ENCODE measurements at places on chromosomes 1 and 21.

DNA sequence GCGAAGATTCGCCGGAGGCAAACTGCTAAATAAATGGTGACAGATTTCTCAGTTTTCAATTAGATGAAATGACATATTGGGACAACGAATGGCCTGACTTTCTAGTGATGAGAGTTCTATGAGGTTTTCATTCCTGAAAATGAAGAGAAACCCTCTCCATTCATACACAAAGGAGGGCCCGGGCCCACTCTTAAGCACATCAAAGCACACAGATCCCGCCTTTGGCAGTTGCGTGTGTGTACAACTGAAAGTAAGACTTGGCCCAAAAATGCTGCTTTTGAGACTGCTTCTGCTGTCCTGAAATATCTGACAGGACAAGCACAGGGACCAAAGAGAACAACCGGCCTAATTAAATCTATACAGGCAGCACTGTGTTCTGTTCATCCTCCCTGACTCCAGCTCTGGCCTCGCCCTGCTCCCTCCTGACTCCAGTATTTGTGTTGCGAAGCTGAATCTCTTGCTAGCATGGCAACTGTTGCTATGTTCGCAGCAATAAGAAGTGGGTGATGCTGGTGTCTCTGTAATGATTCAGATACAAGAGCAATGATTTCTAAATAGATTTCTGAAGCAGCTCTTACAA is 7.4 kb downstream of the LRRC53 start:
- DNase-seq: no peak

DNA sequence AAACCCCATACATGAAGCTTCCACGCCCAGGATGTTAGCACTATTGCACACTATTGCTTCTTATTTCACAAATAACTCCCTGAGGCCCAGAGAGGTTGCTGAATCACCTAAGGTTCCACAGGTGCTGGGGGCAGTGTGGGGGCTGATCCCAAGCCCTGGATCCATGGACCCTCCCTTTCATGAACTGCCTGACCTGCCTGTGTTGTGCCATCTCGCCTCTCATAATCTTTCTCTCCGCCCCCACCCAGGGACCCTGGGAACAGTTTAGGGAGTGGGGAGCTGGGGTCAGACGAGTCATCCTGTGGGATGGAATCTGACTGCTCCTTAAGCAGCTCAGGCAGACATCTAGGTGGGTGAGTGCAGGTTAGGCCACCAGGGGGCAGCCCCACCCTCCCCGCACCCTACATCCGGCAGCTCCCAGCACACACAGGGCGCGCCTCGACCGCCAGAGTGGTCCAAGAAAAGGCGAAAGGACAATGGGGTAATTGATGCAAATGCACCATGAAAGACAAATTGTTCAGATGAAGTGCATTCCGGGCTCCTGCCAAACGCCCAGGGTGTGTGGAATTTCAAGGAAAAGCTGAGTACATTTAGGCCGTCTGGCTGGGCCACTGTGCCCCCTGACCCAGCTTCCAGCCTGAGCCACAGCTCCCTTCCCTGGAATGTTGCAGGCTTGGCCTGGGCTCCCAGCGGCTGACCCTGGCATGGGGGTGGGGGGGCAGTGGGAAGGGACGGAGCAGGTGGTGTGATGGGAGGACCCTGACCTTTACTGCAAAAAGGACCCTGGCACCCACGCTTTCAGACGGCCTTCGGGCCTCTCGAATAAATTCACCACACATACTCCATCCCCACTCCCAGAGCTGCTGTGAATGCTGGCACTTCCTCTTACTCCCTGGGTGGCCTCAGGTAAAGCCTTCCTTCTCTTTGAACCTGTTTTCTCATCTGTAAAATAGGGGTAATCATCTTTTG is 20.8 kb downstream of the PHLDA3 start:
- no peak for DNase-seq

DNA sequence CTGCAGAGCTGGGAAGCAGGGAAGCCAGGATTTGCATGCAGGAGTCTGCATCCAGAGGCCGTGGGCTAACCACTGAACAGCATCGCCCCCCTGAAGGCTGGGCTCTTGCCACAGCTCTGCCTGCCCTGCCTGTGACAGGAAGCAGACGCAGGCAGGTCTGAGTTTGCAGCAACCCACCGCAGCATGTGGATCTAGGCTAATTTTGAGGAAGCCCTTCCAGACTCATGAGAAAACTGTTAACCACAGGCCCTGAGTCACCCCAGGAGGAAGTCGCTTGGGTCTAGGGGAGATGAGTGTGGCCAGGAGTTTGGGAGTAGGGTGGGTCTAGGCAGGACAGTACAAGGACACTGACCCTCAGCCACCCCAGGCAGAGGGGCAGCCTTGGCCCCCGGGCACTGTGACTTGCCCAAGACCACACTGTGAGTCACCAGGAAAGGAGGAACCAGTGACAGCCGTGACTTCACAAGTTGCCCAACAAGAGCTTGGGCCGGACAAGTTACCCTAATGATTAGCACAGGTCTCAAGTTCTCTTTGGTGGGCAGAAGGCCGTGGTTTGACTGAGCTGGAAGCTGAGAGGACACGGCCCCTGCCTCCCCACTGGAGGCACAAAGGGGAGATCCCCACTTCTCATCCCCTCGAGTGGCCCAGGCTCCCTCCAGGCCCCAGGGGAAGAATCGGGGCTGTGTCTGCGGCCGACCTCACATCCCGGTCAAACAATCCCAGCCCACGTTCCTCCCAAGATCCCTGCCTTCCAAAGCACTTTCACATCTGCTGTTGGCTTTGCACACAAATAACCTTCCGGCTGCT is 826 bp downstream of the LAPTM5 start:
- peak; percentile 92 for DNase-seq

DNA sequence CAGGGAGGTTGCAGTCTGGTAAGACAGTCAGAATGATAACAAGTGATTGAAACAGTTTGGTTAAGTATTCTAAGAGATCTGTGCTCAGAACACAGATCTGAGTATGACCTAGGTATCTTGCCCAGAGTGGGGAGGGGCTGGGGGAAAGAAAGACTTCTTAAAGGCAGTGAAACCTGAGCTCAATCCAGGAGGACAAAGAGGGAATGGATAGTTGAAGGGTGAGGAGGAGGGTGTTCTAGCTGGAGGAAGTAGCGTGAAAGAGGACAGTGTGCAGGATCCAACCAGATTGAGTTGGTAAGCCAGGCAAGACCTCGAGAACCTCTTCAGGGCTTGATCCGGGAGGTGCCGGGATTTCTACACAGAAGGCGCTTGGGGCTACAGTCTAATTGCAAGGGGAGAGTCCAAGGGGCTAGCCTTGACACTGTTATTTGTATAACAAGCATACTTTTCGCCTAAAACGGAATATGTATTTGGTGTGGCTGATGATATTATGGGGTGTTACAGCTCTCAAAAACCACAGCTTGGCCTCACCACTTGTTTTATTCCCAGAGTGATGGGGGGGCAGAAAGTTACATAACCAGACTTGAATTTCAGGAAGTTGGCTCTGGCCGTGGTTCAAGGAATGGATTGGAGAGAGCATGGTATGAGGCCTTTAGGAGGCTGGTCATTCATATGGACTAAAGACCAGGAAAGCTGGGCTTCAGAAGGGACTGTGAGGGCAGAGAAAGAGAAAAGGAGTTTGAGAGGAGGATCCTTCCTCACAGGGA is 19.1 kb downstream of the RCSD1 start:
- DNase-seq: no peak

DNA sequence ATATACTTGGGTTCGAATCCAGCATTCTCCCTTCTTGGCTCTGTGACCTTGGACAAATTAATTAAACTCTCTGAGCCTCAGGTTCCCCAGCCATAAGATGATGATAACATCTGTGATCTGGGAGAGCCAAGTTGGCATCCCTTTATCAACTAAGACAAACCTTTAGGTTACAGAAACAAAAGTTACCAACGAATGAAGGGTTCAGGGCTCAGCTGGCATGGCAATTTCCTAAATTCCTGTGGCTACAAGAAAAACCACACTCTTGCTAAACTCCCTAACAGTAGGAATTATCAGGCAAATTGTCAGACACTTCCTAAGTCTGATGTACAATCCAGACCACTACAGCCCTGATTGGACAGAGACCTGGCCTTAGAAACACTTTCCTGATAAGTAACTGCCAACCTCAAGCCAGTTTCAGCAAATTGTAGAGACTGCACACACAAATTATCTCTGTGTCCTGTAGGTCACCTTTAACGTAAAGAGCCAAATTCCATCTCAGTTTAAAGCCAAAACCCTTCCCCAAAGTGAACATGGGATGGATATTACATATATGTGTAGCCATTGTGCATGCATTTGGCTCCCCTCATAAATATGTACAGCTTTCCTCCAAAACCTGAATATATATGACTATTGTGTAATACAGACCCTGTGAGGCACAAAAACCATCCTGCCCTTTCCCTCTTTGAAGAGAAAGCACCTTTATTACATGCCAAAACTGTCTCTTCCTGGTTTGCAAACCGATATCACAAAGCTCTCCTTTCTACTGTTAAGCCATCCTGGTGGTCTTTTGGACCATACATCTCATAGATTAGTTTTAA is 39.5 kb upstream of the EDARADD start:
- DNase-seq: no peak

GRCh38 chr1:178908358-178908757 is 37.5 kb upstream of the ANGPTL1 start:
- no peak for DNase-seq

- no peak for DNase-seq
Measured at GRCh38 chr1:195766709-195767108, 841.5 kb downstream of the KCNT2 start.

GRCh38 chr1:30955448-30956015 is 47.0 kb upstream of the SDC3 start:
- DNase-seq: no peak

DNA sequence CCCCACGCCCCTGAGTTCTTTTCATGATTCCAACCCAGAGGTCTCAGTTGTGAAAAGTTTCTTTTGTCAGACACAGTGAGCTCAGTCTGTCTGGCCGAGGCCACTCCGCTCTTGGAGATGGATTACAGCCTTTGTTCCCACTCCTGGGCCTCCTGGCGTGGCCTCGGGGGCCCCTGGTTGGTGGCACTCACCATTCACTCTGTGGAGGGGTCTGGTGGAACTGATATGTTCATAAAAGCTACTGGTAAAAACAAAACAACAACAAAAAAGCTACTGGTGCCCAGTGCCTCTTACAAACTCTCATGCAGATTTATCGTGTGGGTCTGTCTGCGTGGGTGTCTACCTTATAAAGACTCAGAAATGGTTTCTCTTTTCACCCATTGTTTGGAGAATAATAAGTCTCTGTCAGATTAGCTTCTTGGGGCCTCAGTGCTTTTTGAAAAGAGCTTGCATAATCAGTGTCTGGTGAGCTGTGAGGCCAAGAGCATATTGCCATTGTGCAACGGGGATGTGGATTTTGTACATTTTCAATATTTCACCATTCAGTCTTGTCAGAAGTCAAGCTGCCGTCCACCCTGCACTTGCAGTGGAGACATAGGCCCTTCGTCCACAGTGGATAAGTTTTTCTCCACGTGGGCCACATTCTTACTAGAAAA is 86.7 kb downstream of the GALNT2 start:
- DNase-seq: no peak

DNA sequence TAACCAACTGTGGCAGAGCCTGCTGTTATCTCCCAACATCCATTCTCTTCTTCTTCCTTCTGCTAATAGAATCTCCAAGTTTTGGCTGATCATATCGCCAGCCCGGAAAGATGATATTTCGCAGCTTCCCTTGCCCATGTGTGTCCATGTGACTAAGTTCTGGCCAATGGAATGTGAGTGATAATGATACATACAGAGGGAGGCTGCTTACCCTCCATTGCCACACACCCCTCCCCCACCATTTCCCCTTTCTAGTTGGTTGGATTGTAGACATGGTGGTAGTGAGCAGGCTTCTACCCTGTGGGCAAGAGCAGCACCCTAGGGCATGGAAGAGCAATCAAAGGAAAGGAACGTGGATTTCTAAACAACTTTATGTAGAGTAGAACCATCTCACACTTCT is 48.8 kb downstream of the SLC9C2 start:
- no peak for DNase-seq

DNA sequence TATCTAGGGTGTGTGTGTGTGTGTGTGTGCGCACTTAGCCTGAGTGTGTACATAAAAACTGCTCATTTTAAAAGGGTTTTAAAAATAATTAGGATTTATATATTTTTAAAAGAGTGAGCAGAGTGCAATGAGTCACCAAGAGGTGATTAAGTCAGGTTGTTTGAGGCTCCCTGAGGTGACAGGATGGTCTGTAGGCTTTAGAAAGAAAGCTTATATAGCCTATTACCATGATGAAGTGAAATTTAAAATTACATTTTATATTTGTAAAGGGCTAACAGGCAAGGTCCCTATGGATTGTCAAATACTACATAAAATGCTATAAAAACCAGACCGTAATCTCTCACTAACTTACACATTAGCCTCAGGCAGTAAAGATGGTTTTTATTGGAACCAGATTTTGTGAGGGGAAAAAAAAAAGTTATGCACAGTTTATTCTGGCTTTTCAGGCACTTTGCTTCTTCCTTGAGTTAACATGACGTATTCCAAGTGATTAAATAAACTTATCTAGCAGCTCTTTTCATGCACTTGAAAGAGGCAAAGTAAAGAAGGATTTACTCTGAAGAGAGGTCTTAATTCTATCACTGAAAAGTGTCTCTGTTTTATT is 711.7 kb upstream of the PTBP2 start:
- no peak for DNase-seq

GRCh38 chr1:41673378-41673777 is 188.9 kb upstream of the EDN2 start:
- peak; percentile 54 for DNase-seq

DNA sequence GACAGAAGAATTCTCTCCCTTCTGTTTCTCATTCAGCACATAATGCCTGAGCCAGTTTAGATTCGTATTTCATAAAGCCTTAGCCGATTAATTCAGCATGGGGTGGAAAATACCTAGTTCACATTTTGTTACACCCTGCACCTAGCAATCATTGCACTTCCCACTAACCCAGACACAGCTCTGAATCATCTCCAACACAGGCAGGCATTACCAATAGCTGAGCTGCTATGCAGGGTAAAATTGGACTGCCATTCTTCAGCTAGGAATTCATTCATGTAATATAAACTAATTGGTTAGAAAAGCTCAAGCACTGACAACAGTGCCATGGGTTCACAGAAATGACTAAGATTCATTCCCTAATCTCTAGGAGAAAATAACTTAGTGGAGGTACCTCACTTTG is 26.9 kb upstream of the NKAIN1 start:
- no peak for DNase-seq

- DNase-seq: no peak
Measured at GRCh38 chr1:43671626-43672330, 21.8 kb downstream of the KDM4A start.

- DNase-seq: peak; percentile 41
Measured at GRCh38 chr1:117758444-117759316, 152.8 kb downstream of the TENT5C start.

- no peak for DNase-seq
Measured at GRCh38 chr1:14926229-14926628, 227.3 kb upstream of the TMEM51 start.
